DMS 273 treated with DMSO at 0.1 percent for 48 hours (cell line): ENCODE measurements at places on chromosomes 16 and 17.

GRCh38 chr17:1947229-1947742, 77.8 kb downstream of the RTN4RL1 start:
- DNase-seq: no peak

- no peak for DNase-seq
These were observed 83.5 kb downstream of the FTO start for GRCh38 chr16:53787423-53787822.

GRCh38 chr16:48558371-48558841, 51.6 kb downstream of the N4BP1 start:
- DNase-seq: no peak

DNA sequence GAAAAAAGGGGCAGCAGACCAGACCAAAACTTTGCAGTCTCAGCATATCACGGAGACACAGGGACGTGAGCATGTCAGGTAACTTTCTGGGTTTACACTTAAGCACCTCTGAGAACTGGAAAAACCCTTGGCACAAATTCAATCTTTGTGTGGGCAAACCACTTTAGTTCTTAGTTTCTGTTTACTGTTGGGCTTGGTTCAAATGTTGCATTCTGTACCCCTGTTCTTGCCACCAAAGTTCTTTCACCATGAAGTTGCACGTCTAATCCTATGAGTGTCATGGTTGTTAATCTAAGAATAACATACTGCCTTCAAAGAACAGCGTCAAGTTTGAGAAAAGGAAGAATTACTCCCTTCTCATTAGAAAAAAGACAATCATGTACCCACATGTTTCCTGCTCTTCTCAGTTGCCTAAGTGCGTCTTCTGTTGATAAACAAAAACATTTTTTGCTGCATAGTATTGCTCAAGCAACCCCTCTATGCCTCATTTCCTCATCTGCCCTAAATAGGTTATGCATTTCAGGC, 11.6 kb downstream of the KRT33A start:
- no peak for DNase-seq

DNA sequence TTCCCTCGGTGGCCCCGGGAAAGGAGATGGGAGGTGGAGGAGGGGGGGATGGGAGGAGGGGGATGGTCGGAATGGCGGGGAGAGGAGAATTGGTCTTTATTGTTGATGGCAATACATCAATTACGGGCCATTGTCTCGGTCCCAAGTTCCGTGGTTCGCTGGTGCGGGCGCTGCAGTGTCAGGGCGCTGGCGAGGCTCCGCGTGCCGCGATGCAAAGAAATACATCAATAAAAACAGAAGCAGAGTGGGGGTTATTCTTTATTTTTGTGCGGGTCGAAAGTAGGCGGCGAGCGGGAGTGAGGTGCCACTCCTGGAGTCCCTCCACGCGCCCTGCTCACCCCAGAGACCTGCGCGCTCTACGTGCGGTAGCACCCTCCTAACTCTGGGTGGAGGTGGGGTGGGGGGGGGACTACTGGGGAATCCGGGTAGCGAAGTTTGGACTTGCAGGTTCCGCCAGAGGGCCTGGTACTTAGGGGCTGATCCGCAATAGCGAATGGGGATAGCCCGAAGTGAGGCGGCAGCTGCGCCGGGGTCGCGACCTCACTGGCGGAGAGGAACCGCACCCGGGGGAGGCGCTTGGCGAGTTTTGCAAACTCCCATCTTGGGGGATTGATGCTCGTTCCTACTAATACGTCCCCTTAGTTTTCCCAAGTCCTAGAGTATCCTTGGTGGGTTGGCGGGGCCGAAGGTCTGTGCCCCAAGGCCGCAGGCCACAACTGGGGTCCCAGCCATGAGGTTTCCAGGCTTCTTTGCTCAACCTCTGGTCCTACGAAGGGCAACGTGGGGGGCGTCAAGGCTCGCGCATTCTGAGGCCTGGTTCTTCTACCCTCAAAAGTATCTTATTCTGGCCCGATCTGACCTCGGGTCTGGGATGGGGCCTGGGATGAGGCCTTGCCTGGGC, 3.5 kb upstream of the SALL1 start:
- DNase-seq: no peak

DNA sequence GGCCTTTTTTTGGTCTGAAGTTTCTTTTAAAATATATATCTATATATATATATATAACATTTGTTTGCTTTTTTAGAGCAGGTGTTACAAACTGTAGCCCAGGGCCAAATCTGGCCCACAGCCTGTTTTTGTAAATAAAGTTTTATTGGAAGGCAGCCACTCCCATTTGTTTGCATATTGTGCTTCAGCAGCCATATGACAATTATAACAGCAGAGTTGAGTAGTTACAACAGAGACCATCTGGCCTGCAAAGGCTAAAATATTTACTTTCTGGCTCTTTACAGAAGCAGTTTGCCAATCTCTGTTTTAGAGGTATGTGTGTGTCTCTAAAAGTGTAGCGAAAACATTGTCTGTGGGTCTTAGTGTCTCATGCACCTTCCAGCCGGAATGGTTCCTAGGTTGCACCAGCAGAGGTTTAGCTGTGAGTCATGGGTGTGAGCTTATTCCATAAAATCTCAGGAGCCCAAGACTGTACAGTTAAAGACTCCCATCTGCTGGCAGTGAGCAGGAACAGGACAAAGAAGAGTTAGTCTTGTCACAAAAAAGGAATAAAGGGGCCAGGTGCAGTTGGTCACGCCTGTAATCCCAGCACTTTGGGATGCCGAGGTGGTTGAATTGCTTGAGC, 23.8 kb downstream of the LCMT1 start:
- DNase-seq: peak; percentile 27

- DNase-seq: no peak
These were observed 28.4 kb downstream of the HAPSTR1 start for GRCh38 chr16:9119795-9120194.

- no peak for DNase-seq
These were observed 9.1 kb downstream of the TIMM22 start for GRCh38 chr17:1006054-1006453.

DNA sequence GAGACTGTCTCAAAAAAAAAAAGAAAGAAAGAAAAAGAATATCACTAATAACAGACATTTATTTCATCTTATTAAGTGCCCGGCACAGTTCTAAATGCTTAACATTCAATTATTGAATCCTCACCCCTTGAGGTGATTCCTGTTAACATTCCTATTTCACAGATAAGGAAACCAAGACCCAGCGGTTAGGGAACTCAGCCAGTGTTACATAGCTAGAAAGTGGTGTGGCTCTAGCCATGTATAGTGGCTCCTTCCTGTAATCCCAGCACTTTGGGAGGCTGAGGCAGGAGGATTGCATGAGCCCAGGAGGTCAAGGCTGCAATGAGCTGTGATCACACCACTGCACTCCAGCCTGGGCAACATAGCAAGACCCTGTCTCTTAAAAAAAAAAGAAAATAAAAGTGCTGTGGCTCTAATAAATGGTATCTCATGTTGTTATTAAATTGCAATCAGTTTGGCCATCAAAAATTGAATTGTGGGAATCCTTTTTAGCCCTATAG, 28.1 kb downstream of the ZNRF1 start:
- no peak for DNase-seq

- DNase-seq: no peak
These were observed 33.2 kb upstream of the MEAK7 start for GRCh38 chr16:84537491-84538151.

- DNase-seq: peak; percentile 82
These were observed 91.3 kb upstream of the SEC14L1 start for GRCh38 chr17:77049440-77049839.

GRCh38 chr17:33038740-33039139, 47.1 kb downstream of the SPACA3 start:
- no peak for DNase-seq

- no peak for DNase-seq
These were observed at the start of gene HS3ST3A1 for GRCh38 chr17:13601776-13602551. Gene HS3ST3A1, minus strand, starts transcription at chr17:13601929. Its CDS starts 800 bp downstream, at chr17:13601129.
